ENCODE measurements at places on chromosomes 1 and 21. TPM values are rescaled to one million over a fixed set of nuclear protein-coding genes. Genes with fewer than 3 reads are reported as not detected.

DNA sequence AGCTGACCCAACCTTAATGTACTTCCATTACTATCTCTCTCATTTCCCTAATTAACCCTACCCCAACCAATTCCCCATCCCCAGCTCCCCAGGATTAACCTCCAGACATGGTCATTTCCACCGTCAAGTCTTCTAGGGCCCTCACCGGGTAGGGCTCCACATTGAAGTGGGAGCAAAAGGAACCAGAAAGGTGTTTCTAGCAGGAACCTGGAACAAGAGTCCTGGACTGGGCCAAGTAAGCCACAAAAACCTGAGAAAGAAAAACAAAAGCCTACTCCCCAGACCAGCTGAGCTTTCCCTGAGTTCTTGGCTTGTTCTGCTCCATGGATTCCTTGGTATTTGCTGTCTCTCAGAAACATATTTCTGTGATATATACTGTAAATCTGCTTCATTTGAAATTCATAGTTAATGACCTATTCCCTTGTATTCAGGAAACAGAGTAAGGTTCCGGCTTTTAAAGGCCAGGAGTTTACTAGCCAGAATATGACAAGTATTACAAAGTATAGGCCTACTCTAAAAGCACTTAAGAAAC, 58.4 kb downstream of the SYF2 start:
- DNase-seq, result no peak

DNA sequence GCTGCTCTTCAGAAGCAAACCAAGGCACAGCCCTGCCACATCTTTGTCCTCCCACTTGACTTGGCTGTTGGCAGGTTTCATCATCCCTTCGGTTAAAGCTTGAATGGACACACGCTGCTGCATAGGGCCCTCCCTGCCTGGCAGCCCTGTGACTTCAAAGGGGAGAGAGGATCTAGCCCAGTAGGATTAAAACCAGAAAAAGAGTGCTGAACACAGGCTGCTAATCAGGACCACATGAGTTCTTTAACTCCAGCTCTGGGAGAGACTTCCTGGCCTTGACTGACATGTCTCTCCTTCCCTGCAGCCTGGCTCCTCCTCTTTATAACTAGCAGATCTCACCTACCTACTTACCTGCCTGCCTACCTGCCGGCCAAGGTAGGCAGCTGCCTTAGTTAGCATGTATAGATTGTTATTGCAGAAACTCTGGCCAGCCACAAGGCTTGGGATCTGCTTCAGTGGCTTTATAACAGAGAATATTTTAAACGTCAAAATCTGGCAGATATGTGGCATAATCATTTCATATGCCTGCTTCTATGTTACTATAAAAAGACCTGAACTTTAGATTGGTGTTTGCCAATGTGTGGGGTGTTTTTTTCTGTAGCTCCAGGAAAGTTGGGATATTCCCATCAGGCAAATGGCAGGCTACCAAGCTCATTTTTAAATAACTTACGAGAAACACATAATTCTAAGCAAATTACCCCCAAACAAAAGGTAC, 49.4 kb downstream of the ERG start:
- DNase-seq, result peak; percentile 86

DNA sequence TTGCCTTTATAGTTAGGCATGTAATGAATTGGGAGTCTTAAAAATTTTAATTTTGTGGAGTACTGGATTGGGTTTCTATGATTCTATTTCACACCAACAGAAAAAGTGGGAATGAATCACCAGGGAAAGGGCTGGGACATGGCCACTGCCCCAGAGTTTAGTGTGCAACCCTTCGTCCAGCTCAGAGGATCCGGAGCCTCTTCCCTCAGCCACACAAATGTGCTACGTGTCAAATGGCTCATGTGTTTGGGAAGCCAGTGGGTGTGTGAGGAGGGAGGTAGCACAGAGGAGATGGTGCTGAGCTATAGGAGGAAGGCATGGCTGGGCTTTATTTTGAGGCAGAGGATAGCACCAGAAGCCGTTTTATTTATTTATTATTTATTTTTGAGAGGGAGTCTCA, 247.3 kb downstream of the SIPA1L2 start:
- DNase-seq, result no peak

DNA sequence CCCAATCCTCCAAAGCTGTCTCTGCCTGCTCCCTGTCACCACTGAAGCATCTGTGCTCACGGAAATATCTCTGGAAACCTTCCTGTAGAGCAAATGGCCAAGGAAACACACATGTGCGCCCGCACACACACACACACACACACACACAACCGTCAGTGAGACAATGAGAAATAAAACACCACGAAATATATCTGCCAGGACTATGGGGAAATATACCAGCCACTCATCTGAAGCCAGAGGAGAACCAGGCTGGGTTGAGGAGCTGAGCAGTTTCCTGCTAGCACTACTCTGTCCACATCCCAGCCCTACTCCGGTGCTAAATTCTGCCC, 25.1 kb upstream of the PLXNA2 start:
- no peak for DNase-seq

DNA sequence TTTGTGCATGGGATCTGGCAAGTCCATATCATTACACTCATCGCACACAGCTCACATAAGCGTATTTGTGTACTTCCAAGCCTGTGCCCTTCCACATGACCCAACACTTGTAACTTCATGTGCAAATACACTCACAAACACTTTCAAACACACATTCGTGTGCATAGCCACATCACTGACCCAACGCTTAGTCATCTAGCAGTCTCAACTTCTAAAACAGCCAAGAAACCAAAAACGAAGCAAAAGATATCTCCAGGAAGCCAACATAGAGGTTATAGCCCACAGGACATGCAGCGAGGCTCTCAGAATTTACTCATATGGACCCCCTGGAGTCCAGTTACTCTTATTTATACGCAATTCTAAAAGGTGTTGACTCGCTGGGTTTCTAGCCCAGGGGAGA, 10.9 kb upstream of the GOLT1A start:
- DNase-seq, result no peak

DNA sequence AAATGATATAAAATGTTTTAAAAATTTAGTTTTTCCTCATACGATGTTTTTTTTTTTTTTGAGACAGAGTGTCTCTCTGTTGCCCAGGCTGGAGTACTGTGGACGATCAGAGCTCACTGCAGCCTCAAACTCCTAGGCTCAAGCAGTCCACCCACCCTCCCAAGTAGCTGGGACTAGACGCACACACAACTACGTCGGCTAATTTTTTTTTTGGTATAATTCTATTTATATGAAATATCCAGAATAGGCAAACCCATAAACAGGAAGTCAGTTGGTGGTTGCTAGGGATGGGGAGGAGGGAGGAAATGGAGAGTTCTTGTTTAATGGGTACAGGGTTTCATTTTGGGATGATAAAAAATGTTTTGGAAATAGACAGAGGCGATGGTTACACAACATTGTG, 56.5 kb downstream of the WARS2 start:
- no peak for DNase-seq

- no peak for DNase-seq
Observed at GRCh38 chr1:222065234-222065633, 323.3 kb upstream of the DUSP10 start.

Gene HSPA6
- total RNA-seq, result 0.09 TPM

Gene GPR25
- total RNA-seq, result not detected

Gene INAVA
- 63.1 TPM for total RNA-seq

Gene ZBTB48
- 18.3 TPM for total RNA-seq

Gene IL10
- total RNA-seq, result not detected

GRCh38 chr1:170288155-170288554, 142.4 kb downstream of the NTMT2 start:
- DNase-seq, result peak; percentile 13

GRCh38 chr1:235397733-235398132, 30.5 kb downstream of the TBCE start:
- no peak for DNase-seq

DNA sequence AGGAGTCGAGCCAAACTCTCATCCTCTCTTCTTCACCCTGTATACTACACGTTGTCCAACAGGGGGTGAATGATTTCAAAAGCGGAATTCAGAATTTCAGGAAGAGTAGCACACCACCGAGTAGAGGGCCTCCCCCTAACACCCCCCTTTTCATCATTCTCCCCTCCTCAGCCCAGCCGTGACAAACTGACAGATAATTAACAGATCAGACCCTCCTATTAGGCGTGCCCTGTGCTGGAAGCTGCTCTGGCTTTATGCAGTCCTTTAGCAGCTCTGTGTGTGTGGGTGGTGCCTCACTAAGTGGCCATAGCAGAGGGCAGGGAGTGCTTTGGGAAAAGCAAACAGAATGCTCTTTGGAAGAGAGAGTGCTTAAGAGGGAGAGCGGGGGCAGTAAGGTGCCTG, 44.3 kb downstream of the PEX14 start:
- peak; percentile 72 for DNase-seq

Gene USH2A
- 0.04 TPM for total RNA-seq

Gene RPF1
- total RNA-seq, result 51.8 TPM

DNA sequence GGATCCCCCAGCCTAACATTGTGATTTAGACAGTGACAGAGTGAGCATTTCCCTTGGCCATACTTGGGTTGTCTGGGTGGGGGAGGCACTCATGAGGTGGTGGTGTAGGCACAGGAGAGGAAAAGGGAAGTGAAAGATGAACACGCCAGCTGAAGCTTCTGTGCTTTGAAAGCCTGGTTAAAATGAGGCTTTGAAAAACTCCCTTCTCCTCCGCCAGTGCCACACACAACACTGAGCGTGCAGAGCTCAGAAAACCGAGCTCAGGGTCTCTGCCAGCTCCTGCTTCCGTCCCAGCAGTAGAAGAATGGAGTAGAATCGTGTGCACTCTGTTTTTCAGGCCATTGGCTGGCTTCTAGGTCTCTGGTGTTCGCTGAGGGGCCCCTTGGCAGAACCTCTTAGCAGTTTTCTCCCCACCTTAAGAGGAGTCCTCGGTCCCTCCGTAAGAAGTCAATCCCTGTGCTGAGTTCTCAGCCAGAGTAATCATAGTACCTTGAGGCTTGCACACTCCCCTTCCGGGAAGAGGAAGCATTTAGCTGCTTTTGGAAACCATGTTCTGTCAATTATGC, 12.9 kb downstream of the PLEKHM2 start:
- DNase-seq, result no peak

Gene HENMT1
- 3.7 TPM for total RNA-seq

- no peak for DNase-seq
Observed at GRCh38 chr1:165603810-165604209, 27.2 kb upstream of the MGST3 start.

DNA sequence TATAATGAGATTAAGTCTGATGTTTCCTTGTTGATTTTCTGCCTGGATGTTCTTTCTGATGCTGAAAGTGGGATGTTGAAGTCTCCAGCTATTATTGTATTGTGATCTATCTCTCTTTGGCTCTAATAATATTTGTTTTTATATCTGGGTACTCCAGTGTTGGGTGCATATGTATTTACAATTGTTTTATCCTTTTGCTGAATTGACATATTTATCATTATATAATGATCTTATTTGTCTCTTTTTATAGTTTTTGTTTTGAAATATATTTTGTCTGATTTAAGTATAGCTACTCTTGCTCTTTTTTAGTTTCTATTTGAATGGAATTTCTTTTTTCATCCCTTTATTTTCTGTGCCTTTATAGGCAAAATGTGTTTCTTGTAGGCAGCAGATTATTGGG, 522.2 kb upstream of the NEGR1 start:
- no peak for DNase-seq

Gene STX12
- total RNA-seq, result 16.0 TPM

DNA sequence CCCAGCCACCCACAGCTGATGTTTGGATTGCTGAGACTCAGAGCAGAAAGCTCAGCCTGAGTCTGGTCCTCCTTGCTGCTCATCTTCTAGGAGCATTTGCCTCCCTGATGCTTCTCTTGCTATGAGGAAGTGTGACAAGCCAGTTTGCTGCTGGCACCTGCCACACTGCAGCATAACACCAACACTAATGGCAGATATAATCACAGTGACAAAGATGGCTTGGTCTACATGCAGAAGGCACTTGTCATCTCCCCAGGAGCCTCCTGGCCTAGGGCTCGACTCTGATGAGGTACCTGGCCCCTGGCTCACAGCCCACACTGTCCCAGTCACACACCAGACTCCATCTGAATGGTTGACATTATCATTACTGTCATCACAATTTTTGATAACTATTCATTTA, 13.9 kb upstream of the PSMB2 start:
- no peak for DNase-seq

- no peak for DNase-seq
Observed at GRCh38 chr1:171379846-171380245, 65.9 kb downstream of the FMO4 start.

- no peak for DNase-seq
Observed at GRCh38 chr1:147824001-147824400, 63.6 kb upstream of the GJA5 start.

DNA sequence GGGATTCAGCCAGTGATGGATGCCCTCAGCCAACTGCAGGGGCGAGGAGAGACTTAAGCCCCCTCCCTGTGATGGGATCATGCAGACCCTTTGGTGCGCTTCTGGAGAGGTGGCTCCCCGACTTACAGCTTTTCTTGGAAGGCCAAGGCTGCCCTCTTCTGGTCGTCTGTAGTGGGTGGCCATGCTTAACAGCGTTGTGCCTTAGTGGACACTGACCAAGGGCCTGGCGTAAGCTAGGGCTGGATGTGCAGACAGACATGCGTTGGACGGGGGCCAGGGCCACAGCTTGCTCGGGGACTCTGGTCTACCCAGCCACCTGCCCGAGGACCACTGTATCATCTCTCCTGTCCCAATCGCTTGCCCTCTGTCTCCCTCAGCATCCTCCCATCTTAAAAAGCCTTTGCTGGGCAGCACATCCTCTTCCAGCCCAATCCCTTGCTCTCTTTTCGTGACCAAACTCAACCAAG, 5.5 kb downstream of the AZIN2 start:
- peak; percentile 91 for DNase-seq

GRCh38 chr1:39116860-39117728, 87.4 kb upstream of the MACF1 start:
- no peak for DNase-seq

GRCh38 chr1:86914998-86915736, 732 bp downstream of the HS2ST1 start:
- peak; percentile 87 for DNase-seq

GRCh38 chr21:39136711-39137110, 46.5 kb downstream of the PSMG1 start:
- no peak for DNase-seq

Gene PCAT6
- total RNA-seq, result 4.2 TPM

- no peak for DNase-seq
Observed at GRCh38 chr1:71653952-71654351, 573.1 kb upstream of the ZRANB2 start.

DNA sequence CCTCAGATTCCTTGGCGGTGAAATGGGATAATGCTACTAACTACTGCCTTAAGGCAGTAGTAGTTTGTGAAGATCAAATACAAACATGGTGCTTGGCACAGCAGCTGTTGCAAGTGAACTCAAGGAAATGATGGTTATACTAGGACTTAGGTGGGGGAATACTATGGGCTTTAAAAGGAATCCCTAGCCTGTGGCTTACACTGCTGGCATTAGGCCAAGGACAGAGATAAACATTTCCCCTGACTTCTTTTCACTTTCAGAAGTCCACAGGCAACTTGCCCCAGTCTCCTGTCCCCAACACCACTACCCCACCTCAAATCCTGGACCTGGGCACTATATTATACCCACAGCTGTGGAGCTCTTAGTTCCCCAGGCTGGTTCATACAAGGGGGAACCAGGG, 13.1 kb upstream of the VAMP4 start:
- DNase-seq, result no peak

DNA sequence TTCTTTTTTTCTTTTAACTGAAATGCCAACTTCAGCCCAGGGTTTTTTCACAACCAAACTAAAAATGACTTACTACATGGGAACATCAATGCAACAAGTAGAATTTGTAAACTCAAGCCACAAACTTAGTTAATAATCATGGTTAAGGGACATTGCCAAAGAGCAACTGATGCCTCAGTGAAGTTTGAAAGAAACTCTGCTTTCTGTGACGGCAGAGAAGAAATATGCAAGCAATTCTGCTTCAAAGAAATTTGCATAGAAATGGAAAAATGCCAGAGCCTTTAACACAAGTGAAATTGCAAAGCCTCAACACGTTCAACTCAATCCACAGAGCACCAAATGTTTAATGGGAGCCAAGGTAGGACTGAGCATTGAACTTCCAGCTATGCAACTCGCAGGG, 5.0 kb upstream of the CHD5 start:
- no peak for DNase-seq

Data from neural progenitor cell (in vitro differentiated cells).